Activated CD4-positive, CD25-positive, alpha-beta regulatory T cell treated with anti-CD3 and anti-CD28 coated beads, Interleukin-2, amount 50 U/mL, for 24 hours (primary cell): ENCODE measurements at places on chromosomes 11 and 22.
A peak's percentile ranks its signal among the peaks of the same experiment; 100 is the strongest.

- peak; percentile 95 for ATAC-seq
Measured at GRCh38 chr22:22753526-22754267, 109.3 kb downstream of the GGTLC2 start.

- ATAC-seq: no peak
Measured at GRCh38 chr22:20215742-20216141, 52.4 kb downstream of the RTN4R start.

GRCh38 chr11:44725016-44725685, 1.6 kb upstream of the TSPAN18 start:
- no peak for ATAC-seq

DNA sequence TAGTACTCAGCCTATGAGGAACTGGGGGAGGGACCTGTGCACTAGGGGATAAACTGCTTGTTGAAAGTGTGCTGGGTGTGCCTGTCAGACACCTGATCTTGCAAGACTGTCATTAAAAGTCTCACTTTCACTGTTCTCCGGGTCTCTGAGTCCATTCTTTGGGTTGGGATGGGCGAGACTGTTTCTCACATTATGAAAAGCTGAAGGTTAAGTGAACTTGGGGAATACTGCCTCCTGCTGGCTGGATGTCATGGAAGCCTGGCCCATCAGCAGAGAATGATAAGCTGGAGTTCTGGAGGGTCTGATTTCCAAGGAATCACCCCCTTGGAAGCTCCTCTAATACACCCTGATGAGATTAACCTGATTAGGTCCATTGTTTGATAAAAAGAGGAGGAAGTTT, 9.0 kb upstream of the VPREB1 start:
- ATAC-seq: peak; percentile 33

- ATAC-seq: no peak
Measured at GRCh38 chr11:64204464-64204989, 2.0 kb upstream of the FERMT3 start.

- ATAC-seq: no peak
Measured at GRCh38 chr11:59698506-59698905, 15.1 kb downstream of the OR10V1 start.

DNA sequence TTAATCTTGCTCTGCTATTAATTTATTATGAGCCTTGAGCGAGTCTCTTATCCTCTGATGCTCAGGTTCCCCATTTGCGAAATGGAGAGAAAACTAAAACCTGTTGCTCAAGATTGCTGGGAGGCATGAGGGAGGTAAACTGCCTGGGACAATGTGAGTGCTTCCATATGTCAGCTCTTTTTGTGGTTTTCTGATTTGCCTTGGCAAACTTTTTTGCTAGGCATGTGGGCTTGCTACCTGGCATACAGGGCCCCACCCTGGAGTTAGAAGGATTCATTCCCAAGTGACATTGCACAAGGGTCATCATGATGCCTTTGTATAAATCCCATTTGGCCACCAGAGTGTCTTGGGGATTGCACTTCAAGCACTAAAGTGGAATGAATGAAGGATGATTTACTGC, 22.4 kb downstream of the TSPAN18 start:
- ATAC-seq: no peak

DNA sequence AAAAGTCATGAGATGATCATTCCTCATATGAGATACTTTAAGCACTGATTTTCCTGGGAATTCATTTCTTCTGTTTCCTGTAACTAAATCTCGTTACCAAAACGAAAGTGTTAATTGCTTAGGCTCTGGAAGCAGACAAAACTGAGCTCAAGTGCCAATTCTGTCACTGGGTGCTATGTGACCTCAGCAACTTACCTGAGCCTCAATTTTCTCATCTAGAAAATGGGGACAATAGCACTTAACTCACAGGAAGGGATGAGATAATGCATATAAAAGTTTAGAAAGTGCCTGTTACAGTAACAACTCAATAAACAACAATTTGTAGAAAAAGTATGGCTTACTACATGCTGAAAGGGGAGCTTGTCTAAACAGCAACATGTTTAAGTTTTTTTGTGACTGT, 170.2 kb upstream of the MTMR2 start:
- ATAC-seq: no peak

GRCh38 chr11:66326261-66327111, 9.6 kb upstream of the CD248 start:
- ATAC-seq: no peak

DNA sequence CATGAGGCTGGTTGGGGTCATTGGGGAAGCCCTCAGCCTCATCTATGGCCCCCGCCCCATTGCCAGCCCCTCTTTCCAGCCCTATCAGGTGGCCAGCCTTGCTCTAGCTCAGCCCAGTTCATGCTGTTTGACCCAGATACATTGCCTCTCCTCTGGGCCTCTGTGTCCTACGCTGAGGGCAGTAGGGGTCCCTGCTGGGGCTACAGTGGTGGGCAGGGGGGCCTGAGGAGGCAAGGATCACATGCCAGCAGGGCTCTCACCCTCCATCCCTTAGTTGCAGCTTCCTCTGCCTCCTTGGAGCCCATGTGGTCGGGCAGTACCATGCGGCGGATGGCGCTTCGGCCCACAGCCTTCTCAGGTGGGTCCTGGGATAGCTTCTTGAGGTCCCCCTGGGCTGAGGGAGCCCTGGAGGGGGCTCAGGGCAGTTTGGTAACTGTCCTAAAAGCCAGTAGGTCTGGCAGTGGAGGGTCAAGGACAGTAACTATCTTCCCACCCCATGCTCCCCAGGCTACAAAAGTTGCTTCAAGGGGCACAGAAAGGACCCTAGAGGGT, 19.2 kb downstream of the EMID1 start:
- no peak for ATAC-seq
